CMK (cell line): ENCODE measurements at places on chromosomes 3 and 15.

GRCh38 chr3:188860147-188860546, 311.6 kb upstream of the TPRG1 start:
- DNase-seq = no peak

GRCh38 chr15:68301301-68301700, 23.8 kb downstream of the FEM1B start:
- peak; percentile 54 for DNase-seq

DNA sequence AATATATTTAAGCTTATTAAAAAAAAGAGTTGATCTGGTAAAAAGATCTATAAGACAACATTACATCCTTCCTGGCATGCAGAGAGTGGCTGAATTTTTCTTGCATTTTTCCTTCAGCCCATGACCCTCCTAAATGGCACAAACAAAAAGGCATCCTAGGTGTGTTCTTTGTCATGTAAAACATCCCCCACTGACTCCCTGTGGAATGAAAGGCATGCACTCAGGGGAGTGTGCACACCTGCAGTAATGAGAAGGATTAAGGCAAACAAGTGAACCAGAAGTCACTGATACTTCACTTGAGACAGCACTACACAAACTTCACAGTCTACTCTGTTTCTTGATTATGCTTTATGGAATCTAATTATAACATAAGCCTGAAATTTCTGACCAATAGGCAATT, 195.0 kb downstream of the RBMS3 start:
- DNase-seq = no peak

DNA sequence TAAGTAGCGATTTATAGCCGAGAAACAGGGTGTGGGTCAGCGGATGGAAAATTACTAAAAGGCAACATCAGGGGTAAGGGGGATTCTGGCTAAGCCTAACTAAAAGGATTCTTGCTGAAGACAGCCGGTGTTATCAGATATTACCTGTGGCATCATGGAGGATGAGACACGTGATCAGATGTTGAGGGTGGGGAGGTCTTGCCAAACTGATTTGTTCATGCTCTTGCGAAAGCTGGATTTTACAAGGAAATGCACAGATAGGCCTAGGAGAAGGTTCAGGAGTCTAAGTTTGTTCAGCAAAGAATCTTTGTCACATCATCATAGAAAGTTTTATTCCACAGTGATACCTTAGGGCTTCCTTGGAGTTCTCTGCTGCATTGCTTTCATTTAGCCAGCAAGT, 396.8 kb upstream of the TBL1XR1 start:
- no peak for DNase-seq

GRCh38 chr3:120281261-120281660, 3.8 kb downstream of the GPR156 start:
- no peak for DNase-seq

DNA sequence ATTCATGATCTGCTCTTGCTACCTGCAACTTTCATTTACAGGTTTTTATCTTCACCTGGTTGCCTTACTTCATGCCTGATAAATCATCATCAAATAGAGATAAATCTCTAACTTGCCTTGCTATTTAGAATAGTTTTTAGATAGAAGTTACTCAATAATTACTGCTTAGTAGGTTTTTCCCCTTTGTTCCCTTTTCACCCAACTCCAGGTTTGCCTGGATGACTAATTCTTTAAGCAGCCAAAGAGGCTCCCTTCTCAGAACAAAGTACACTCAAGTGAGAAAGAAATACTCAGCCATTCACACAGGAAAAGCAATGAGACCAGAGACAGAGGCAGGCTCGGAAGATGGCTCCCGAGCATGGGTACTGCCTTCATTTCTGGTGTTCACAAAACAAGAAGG, 268.1 kb upstream of the CRBN start:
- DNase-seq = no peak

GRCh38 chr3:59288951-59289350, 239.1 kb upstream of the CFAP20DC start:
- DNase-seq = no peak
